ENCODE measurements at places on chromosomes 12 and 14. TPM values are rescaled to one million over a fixed set of nuclear protein-coding genes. Genes with fewer than 3 reads are reported as not detected.

DNA sequence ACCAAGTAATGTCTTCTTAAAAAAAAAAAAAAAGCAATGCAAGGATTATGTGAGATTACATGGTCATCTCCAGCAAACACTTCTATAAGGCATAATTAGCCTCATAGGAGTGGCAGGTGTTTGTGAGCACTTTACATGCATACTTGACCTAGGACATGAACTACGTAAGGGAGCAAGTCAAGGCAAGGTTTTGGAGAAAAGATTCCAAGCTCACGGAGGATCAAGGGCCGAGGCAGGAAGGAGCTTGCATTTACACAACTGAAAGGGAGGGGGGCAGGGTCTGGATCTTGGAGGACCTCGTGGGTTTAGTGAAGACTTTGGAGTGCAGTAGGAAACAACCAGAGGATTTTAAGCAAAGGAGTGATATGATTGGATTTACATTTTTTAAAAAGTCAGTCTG is 112.5 kb downstream of the CCER1 start:
- DNase-seq, result no peak

- DNase-seq, result no peak
Observed at GRCh38 chr12:30782316-30783173, 27.8 kb upstream of the CAPRIN2 start.

TMBIM4 gene
- total RNA-seq, result 122 TPM

DNA sequence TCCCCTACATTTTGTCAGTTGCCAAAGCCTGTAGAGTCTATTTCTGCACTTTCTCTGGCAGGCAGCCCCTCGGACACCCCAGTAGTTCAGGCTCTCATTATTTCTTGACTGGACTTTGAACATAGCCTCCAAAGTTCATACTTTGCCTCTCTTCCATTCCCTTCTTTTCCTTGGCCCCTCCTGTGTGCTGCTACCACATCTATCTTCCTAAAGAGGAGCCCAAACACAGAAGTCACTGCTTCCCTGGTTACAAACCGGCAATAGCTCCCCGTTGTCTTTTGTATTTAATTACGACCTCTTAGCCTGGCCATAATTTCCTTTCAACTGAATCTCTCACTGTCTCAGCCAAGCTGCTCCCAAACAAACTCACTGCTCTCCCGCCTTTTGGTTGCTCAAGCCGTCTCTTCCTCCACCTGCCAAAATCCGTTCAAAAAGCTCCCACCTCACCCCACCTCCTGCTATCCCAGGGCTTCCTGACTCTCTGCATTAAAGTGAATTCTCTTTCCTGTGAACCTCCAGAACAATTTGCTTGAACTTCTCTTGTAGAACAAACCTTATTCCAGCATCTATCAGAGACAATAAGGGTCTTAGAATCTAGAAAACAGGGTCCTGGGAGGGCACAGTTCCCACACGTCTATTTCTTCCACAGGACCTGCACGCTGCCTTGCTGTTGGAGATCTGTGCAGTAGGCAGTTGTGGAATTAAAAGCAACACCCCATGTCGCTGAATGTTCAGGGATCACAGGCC is 46.9 kb downstream of the PRMT8 start:
- no peak for DNase-seq

DNA sequence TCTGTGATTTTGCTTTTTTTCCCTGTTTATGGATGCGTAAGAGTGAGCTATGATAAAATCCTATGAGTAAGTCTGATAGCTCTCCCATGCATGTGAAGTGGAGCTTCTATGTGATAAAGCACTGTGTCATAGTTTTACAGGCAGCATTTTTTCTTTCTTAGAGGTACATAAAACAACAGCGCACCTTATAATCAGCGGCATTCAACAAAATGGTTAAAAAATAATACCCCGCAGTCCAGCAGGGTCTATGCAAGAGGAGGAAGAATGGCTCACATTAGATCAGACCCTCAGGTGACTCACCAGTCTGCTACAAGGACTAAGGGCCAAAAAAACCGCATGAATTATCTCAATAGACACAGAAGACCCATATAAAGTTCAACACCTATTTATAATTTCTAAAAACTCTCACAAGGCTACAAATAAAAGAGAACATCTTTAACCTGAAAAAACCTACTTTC is 33.0 kb upstream of the TMEM179 start:
- peak; percentile 38 for DNase-seq

DNA sequence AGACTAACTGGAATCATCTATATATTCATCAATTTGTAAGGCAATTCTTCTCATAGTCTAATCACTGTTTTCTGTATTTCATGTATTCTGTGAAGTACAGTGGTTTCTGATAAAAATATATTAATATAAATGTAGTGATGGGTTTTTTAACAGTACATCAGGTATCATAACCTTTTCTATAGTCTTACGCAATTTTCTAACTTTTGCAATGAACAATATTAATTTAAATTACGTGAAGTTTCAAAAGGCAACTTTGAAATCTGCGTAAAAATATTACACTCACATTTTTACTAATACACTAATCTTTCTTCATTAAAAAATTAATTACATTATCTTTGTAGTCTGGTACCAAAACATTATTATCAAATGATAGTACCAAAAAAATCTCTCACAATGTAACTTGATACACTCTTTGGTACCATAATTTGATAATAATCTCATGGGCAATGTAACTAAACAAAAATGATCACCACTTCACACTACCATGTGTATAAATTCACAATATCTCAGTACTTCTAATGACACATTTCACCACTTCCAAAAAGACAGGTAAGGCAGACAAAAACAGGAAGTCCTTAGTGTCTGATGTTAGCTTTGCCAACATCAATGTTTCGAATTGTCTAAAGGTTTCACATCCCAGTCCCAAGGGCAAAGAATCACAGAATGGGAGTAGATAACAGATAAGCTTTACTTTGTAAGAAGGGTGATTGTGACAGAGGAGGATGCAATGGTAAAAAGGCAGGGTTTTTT is 8.7 kb downstream of the DNAI7 start:
- DNase-seq, result no peak

GRCh38 chr12:116662612-116663144 is 75.2 kb downstream of the SPRING1 start:
- no peak for DNase-seq

GRCh38 chr12:6500466-6500865 is 6.6 kb downstream of the NCAPD2 start:
- no peak for DNase-seq

LGMN gene
- 13.0 TPM for total RNA-seq

DNA sequence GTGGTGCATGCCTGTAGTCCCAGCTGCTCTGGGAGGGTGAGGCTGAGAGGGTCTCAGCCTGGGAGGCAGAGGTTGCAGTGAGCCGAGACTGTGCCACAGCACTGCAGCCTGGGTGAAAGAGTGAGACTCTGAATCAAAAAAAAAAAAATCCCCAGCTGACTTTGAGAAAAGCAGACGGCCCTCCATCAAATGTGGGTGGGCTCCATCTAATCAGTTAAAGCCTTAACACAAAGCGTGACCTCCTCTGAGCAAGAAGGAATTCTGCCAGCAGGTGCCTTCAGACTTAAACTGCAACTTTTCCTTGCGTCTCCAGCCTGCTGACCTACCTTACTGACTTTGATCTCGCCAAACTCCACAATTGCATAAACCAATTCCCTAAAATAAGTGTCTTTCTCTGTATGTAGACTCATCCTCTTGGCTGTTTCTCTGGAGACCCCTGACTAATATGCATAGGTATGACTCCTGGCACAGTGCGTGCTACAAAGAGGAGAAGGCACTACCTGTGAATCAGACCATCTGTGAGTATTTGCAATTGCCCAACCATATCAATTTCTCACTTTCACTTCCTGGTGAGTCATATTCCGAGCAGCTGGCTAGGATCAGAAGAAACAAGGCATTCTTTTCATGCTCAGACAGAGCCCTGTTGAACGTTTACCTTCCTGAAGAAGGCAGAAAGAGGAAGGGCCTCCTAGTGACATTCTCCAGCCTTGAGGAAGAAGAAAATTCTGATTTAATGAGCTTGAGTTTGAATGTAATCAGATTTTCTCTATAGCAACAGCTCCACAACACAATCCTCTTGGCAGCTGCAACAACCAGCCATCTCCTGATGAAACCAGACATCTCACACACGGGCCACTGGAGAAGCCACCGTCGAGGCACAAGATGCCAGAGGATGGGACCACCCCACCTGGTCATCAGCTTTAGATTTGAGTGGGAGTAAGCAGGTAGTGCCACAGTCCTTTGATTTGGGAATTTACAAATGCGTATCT is 54.3 kb downstream of the CLMN start:
- peak; percentile 89 for DNase-seq

RERGL gene
- not detected for total RNA-seq

TMEM233 gene
- total RNA-seq, result not detected

- no peak for DNase-seq
Observed at GRCh38 chr14:59313144-59313651, 124.7 kb downstream of the DAAM1 start.

- no peak for DNase-seq
Observed at GRCh38 chr14:36647824-36648753, 13.6 kb upstream of the PAX9 start.

- no peak for DNase-seq
Observed at GRCh38 chr14:51862176-51862796, 1.9 kb downstream of the GNG2 start.

GRCh38 chr14:46691819-46692218 is 40.2 kb upstream of the RPL10L start:
- DNase-seq, result no peak

GRCh38 chr14:91484744-91485143 is 25.4 kb downstream of the PPP4R3A start:
- DNase-seq, result no peak

NFE2 gene
- total RNA-seq, result not detected

GRCh38 chr14:64186231-64187129 is 107.7 kb downstream of the ESR2 start:
- no peak for DNase-seq

CLEC2A gene
- total RNA-seq, result not detected

FRS2 gene
- total RNA-seq, result 42.4 TPM

DNA sequence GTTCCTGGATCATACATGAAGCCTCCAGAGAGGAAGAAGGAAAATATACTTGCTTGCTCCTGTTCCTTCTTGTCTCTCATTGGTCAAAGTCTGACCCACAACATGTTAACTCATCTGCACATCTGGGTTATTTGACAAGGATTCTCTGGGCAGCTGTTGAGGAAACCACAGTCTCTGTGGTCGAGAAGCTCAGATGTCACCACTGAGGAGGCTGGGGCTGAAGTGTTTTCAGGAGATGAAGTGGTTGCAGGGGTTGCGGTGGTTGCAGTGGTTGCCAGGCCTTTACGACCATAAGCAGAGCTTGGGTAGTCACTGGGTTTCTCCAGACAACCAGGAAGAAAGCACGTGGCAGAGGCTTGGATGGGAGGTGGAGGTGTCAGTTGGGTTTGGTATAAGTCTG is 265.0 kb upstream of the LRIG3 start:
- no peak for DNase-seq

GRCh38 chr12:70106347-70106746 is 136.9 kb upstream of the CNOT2 start:
- no peak for DNase-seq

DNA sequence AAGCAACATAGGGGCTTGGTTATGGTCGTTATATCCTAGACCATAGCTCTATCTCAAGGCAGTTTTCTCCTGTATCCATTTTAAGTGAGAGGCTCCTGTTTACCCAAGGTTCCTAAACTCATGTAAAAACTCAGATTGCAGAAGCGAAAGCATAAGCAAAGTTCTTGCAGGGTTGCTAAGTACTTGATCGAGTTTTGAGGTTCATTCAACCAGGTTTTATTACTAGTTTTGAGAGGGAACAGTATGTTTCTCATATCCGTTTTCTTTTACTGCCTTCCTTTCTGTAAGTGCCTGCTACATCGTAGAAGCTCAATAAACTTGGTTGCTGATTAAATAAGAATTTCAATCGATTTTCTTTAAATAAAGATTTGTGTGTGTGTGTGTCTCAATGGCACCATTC is 5.1 kb downstream of the AKAP3 start:
- DNase-seq, result no peak

DNA sequence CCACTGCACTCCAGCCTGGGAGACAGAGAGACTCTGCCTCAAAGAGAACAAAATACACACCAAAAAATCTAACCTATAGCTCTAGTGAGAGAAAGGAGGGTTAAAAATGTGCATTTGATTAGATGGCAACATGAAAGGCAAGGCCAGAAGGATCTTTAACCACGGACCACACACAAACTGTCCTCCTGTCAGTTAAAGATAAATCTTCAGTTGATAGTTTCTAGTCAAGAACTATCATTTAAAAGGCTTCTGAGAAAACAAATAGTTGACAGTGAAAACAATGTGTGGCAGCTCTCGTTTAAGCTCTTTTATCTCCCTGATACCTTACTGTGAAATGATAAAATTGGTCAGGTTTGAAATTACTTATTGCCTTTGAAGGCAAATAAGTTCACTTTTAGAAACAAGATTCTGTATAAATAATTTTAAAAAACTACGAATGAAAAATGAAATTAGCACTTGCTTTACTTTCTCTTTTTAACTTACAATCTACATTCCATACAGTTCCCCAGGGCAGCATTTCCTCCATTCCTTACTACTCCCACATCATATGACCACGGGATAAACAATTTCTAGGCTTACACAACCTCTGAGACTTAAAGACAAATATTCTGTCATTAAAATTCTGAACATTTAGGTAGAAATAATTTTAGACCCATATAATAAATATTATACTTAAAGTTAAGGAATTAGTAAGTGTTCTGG is 71.4 kb upstream of the GNPNAT1 start:
- DNase-seq, result no peak

GRCh38 chr12:87931812-87932211 is 97.4 kb downstream of the C12orf50 start:
- DNase-seq, result no peak

ACOT4 gene
- total RNA-seq, result not detected

DAO gene
- not detected for total RNA-seq

GRCh38 chr12:112261559-112261958 is 120.7 kb downstream of the HECTD4 start:
- DNase-seq, result no peak

GRCh38 chr12:102408487-102409297 is 71.7 kb downstream of the IGF1 start:
- DNase-seq, result no peak

- DNase-seq, result no peak
Observed at GRCh38 chr14:105849933-105850626, 323.7 kb downstream of the TMEM121 start.

DCN gene
- total RNA-seq, result 0.84 TPM

DNA sequence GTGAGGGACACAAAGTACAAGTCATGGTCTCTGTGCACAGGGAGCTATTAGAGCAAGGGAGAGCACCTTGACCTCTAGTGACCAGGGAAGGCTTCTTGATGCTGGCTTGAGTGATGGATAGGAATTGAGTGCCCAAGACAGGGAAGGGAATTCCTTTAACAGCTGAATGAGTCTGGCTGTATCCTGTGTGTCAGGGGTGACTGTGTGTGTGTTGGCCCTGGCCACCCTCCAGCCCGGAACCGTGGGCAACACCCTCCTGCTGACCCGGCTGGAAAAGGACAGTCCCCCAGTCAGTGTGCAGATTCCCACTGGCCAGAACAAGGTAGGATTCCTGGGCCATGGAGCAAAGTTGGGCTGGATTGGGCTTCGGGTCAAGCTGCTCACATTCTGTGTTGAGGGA is 5.5 kb upstream of the PFDN5 start:
- DNase-seq, result peak; percentile 45

DNA sequence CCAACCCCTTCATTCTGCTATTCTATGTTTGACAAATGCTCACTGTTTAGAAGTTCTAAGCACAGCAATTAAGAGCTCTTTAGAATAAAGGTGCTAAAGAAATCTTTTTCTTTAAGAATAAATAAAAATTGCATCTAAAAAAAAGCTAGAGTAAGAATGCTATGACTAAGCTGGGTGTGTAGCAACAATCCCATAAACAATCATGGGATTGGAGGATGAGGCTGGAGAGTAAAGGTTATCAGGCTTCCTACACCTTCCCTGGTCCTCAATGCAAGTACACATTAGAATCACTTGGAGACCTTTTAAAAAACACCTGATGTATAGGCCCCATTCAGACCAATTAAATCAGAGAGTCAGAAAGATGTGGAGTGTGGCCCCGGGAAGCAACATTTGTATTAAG is 88.3 kb downstream of the CIT start:
- peak; percentile 4 for DNase-seq

Measured in A172 (cell line).